ENCODE measurements at places on chromosomes 1 and 21.

- no peak for DNase-seq
Observed at GRCh38 chr1:78799926-78800325, 150.3 kb downstream of the IFI44 start.

- DNase-seq, result no peak
Observed at GRCh38 chr1:199678771-199679170, 348.7 kb upstream of the NR5A2 start.

GRCh38 chr1:46278807-46279206 lies 24.6 kb downstream of the LRRC41 start:
- no peak for DNase-seq

DNA sequence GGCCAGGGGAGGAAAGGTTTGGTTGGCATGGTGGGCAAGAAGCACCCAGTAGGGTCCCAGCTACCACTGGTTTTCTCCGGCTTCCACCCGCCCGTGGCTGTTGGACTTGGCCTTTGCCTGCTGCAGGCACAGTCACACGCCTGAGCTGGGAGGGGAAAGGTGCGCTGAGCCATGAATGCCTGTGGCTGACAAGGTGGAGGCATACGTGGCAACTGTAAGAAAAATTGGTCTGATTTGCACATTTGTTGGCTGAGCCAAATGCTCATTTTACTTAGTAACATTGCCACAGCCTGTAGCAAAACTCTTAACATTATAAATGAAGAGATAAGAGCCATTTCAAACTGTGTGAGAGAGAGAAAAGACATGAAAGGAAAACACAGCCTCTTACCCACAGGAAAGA lies 191.6 kb downstream of the PTPRC start:
- no peak for DNase-seq

DNA sequence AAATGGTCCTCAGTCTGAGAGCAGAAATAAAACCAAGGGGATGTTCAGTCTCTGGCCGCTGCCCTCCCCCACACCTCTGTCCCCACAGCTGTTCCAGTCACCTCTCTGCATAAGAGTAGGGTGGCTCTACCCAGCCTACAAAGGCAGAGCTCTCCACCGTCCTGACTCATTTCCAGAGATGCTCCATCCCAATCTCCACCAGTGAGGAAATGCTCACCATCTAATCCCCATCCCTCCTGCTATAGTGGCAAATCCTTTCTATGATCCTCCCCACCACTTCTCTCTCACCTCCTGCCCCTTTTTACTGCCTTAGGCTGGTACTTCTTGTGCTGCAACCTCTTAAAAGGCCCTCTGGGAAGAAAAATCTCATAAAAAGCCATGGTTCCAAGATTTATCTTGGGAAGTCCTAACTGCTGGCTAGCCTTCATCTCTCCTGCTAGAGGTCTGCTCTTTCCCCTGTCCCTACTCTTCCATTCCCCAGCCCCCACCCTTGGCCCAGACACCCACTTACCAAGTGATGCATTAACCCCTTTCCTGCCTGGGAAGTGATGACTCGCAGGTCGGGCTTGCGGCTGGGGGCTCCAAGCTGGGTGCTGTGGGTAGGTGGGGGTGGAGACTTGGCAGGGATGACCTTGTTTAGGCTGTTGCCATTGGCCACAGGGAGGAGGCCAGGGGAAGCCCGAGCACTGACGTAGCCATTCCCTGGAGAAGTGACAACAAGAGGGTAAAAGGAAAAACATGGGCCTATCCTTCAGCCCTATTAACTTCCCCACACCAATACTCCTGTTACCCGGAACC lies 23.9 kb downstream of the MEF2D start:
- no peak for DNase-seq

DNA sequence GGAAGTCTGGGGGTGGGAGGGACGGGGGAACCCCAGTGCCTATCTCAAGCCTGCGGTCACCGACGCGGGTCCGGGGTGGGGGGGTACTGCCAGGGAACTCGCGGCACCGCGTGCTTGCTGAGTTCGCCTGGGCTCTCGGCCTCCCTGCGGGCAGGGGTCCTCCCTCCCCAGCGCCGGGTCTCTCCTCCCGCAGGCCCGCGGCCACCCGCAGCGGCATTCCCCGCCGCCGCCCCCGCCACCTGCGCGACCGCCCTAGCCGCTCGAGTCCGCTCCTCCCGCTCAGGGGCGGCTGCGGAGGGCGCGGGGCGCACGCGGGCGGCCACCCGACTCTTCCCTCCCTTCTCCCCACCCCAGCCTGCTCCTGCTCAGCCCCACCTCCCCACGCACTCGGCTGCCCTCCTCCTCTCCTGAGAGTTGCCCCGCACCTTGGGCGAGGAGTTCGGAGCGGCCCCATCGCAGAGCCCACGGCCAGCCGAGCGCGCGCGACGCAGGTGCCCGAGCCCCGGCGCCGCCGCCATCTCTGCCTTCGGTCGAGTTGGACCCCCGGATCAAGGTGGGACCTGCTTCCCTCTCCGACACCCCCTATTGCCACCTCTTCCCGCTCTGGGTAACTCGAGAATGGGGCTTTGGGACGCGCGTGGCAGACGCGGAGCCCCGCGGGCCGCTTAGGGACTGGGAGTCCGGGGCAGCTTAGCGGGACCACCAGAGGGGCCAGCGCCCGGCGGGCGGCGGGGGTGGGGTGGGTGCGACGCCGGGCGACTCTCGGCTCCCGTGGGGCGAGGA lies 105.0 kb downstream of the LEPR start:
- DNase-seq, result no peak

DNA sequence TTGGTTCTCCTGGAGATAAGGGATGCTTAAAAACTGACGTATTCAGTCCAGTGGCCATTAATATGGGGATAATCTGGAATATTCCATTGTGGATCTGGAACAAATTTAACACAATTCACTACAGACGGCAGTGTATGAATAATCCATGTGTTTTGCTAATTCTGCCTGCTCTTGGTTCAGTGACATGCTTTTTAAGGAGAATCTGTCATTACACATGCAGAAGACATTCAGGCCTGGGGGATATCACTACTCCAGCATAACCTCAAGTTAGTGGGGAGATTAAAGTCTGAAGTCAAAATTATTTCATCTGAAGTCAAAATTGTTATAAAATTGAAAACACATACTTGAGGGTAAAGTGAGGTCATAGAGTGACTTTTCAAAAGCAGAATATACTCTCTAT lies 789.3 kb downstream of the USP25 start:
- DNase-seq, result no peak

DNA sequence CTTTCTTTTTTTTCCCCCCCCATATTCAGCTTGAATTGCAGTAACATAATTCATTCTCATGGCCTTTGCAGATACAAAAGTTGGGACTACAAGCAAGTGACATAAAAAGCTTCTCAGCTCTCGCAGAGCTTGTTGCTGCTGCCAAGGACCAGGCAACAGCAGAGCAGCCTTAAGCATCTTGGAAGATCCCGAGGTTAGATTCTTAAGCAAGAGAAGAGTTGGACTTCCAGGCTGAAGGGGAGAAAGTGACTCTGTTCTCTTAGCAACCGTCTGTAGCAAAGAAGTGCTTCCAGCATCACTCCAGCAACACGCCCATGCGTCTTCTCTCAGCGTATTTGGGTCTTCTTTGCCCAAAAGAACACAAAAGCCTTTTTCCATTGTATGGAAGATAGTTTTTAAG lies 20.7 kb downstream of the AGT start:
- no peak for DNase-seq

DNA sequence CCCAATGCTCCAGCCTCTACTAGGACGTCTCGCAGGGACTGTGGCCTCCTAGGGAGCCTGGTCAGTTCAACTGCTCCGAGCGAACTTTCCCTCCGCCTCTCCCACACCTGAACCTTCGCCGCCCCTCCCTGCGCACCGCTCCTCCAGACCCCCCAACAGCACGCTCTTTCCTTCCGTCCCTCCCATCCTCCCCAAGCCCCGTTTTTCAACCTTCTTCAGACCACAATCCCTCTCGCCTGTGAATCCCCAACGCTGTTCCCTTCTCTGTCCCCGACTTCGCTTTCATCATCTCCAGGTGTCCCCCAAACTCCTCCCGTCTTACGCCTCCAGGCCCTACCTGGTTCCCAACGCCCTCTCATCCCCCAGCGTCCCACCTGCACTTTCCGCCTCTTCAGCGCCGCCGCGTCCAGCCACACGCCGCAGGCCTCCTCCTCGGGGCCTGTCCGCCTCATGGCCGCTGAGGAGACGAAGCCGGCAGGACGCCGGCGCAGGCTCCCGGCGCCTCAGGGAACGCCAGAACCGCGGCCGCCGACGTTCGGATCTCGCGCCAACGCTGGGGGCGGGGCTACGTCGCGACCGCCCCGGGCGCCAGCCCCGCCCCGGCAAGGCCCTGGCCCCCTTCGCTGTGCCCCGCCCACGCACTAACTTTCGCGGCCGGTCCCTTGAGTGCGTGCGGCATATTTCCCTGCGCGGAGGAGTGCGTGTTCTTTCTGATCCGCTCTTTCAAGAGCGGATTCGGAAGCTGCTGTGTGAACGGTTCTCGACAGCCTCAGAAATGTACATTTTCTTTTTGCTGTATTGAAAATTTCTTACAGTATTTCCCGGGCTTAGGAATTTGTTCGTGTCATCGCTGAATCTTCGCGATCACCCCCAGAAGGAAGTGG lies at the start of gene AUNIP:
AUNIP (minus strand) TSS at position 552 of the 884 bp plus-strand sequence; CDS start at position 452, 100 bp downstream.
- peak; percentile 84 for DNase-seq

DNA sequence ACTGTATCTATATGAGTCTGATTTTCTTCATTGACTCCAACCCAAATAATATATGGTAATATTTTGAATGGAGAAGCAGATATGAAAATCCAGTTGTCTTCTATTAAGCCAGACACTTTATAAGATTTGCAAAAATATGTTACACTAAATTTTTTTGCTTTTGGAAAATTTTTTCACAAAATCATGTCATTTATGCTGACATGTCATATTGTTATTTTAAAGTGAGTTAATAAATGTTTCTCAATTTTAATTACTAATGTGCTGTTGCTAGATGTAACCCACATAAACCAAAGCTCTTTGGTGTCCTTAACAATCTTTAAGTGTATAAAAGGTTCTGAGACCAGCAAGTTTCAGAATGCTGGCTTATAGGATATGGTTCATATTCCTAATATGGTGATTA lies 142.5 kb downstream of the HS2ST1 start:
- no peak for DNase-seq

DNA sequence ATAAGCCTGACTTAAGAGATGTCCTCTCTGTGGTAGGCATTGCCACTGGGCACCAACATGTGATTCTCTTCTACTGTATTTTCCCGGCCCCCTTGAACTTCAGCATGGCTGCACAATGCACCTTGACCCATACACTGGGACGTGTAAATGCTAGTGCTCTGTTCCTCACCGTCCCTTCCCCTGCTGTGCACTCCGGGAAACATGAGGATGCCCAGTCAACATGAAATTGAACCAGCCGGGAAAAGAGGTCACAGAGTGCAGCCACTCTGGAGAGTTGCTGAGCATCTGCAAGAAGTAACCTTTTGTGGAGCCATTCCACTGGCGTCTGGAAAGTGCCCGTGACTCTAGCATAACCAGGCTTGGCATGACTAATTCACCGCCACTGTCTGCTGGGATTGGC lies 646.7 kb downstream of the NPHP4 start:
- no peak for DNase-seq

GRCh38 chr1:201881617-201882016 lies 7.1 kb upstream of the SHISA4 start:
- DNase-seq, result no peak

DNA sequence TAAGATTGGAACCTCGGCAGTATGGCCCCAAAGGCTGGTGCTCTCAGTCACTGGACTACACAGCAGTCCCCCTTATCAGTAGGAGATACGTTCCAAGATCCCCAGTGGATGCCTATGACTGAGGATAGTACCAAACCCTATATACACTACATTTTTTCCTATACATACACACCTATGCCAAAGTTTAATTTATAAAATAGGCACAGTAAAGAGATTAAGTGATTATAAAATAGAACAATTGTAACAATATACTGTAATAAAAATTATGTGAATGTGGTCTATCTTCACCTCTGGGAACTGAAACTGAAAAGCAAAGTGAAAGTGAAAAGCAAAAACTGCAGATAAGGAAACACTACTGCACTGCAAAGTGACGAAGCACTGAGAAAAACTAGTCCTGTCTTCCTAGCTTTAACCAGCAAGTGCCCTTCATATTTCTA lies 96.8 kb downstream of the INTS7 start:
- no peak for DNase-seq

- no peak for DNase-seq
Observed at GRCh38 chr1:235945775-235946570, 79.3 kb upstream of the LYST start.

GRCh38 chr1:44895919-44896734 lies 53.1 kb upstream of the PTCH2 start:
- DNase-seq, result no peak

GRCh38 chr1:68495968-68496679 lies 758 bp downstream of the DEPDC1 start:
- DNase-seq, result no peak

- no peak for DNase-seq
Observed at GRCh38 chr1:33061834-33062233, 19.1 kb upstream of the AZIN2 start.

- no peak for DNase-seq
Observed at GRCh38 chr1:77271852-77272580, 9.8 kb upstream of the AK5 start.

DNA sequence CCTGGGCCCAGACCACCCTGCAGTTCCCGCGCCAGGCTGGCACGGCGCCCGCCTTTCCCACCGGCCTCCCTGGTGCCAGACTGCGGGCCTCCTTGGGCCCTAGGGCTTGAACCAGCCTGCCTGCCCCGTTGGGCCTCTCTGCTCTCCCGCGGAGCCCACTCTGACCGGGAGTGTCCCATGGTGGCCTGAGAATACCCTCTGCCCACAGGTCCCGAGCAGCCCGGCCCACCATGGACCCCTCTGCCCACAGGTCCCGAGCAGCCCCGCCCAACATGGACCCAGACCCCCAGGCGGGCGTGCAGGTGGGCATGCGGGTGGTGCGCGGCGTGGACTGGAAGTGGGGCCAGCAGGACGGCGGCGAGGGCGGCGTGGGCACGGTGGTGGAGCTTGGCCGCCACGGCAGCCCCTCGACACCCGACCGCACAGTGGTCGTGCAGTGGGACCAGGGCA lies 7.9 kb downstream of the MIB2 start:
- no peak for DNase-seq

- no peak for DNase-seq
Observed at GRCh38 chr1:109299558-109300343, 7.1 kb downstream of the MYBPHL start.

GRCh38 chr1:84726593-84727499 lies 36.6 kb upstream of the SSX2IP start:
- no peak for DNase-seq

Data from stimulated activated CD8-positive, alpha-beta memory T cell treated with anti-CD3 and anti-CD28 coated beads, Interleukin-2, amount 100 ng/mL, for 1 hour (primary cell).